ENCODE measurements at places on chromosomes 2 and 18.

DNA sequence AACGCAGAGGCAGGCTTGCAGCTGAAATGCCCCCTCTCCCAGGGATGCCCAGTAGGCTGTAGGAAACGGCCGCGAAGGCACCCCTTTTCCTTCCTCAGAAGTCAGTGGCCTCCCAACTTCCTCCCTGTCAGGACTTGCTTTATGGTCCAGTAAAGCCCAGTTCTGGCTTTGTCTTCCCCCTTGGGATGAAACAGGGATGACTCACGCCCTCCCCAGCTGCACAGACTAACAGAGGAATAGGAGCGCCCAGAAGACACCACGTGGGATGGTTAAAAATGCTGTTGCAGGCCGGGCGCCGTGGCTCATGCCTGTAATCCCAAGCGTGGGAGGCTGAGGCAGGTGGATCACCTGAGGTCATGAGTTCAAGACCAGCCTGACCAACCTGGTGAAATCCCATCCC is 6.9 kb downstream of the CREG2 start:
- DNase-seq = peak; percentile 56

DNA sequence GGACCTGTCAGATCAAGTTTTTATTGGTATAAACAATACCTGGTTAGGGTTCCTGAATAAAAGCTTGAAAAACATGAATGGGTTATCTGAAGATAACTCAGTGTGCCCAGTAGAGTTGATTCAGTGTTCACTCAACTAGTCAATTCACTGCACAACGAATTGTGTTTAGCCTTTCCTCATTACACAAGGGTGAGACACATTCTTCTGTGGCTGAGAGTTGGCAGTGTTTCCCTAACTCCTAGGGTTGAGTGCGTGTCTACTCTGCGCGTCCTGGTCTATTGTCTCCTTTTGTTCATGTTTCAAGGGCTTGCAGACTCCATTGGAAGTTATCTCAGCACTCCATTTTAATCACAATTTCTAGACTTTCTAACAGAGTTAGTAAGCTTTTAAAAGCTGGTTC is 32.8 kb upstream of the TMEM178A start:
- peak; percentile 73 for DNase-seq

GRCh38 chr18:59414111-59414653 is 55.1 kb upstream of the LMAN1 start:
- no peak for DNase-seq

DNA sequence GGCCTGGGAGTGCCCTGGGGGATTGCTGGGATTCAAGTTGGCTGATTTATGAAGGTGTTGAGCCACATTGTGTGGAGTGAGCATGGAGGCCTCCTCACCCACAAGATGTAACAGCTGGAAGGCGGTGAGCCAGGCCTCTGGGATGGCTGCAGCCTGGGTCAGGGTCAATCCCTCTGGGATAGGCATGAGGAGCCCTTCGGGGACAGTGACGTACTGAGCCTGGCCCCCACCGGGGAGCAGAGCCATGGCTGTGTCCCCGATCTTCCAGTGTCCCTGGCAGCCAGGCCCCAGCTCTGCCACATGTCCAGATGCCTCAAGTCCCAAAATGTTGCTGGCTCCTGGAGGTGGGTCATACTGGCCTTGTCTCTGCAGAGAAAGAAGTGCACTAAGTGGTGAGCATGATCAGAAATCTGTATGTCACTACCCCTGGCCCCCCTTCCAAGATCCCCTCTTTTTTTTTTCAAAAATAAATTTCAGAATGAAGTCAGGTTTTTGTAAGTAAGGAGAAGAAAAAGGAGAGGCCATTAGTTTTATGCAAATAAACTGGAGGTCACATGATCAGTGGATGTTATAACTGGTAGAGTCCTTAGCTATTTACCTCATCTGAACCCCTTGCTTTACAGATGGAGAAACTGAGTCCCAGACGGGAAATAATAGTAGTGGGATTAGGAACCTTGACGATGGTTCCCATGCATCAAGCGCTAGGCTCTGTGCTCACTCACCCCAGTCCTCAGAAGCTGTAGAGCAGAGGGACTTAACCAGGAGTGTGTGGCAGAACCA is 1.7 kb downstream of the TP53I3 start:
- DNase-seq = no peak

DNA sequence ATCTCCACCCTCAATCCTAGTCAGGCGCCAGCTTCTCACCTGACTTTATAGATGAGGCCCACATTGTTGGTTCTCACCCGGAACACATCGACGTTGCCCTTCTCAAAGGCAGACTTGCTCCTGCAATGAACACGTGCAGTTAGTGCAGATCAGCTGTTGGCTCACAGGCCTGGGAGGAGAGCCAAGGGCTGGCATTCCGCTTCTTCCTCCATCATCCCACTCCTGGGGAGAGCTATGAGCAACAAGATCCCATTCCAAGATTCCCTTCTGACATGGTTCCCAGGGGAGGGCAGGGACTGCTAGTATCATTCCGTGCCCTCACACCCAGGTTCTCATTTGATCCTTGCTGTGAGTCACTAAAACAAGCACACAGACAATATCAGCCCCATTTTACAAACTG is 15.1 kb downstream of the LOXHD1 start:
- no peak for DNase-seq

DNA sequence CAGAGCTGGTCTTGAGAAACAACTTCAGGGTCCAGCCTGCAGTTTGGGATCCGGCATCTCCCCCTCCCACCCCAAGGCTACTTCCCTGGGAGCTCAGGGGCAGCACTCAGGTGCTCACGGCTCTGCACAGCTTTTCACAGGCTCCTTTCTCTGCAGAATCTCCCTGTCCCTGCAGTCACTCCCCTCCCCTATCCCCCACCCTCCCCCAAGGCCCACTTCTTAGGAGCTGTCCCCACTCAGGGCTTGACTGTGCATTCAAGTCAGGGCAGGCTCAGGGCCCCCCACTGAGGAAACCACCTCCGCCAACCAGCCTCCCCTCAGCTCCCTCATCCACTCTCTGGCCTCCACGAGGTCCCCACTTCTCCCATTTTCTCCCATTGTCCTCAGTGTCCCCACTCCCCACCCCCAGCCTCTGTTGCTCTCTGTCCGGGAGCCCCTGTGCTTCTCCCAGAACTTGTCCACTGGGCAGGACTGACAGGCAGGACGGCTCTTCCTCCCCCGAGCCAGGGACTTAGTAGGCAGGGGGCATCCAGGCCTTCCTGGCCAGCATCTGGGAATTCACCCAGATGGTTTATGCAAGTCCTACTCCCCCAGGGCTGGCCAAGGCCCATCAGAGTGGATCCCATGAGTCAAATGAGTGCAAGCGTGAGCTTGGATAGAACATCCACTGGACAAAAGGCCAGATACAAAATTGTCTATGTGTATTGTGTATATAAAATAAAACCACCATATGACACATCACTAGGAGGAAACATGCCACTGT is 7.6 kb downstream of the NMUR1 start:
- DNase-seq = peak; percentile 44

GRCh38 chr2:186274936-186275575 is 211.0 kb upstream of the ZC3H15 start:
- DNase-seq = peak; percentile 84

- DNase-seq = peak; percentile 69
Observed at GRCh38 chr2:166539340-166540162, 45.5 kb upstream of the SCN7A start.

DNA sequence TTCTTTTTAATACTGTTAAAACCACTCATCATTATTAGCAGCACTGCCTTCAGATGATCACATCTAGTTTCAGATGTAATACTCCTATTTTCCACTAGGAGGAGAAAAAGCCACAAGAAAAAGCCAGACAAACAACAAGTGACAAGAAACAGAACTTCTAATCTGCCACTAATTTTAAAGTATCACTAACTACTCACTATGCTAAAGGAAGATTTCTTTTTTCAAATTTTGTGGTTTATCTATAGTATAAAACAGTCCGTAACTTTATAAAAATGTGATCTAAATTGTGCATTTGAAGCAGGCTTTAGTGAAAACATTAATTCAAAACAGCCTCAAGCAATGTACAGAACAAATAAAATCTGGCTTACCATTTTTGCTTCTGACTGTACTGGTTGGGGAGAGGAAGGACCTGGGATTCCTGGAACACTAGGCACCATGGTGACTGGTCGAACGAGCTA is 56.8 kb downstream of the ATF2 start:
- peak; percentile 50 for DNase-seq

DNA sequence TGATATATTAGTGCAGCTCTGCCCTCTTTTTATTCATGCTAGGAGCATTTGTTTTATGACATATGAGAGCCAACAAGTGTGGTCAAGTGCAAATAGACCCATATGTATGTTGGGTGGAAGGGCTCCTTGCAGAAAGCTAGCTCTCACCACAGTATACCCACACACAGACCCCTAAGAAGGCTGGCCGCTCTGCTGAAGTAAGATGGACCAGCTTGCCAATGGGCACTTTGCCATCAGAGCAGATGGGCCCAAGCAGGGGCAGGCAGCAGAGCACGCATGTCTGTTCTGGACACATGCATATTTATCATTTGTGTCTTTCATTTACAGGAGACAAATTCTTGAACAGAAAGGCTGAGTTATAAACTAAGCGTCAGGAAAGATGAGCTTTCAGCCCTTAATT is 187.5 kb upstream of the DTNA start:
- no peak for DNase-seq

DNA sequence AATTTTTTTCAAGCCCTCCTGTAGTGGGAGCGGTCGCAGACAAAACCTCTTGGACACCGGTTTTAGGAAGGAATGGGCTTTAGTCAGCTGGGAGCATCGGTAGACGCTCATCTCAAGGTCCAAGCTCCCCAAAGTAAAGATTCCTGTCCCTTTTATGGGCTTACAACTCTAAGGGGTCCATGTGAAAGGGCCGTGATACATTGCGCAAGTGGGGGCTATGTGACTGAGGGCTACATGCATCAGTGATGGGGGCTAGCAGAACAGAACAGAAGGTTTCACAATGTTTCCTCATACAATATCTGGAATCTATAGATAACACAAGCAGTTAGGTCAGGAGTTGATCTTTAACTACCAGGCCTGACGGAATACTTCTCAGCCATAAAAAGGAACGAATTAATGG is 62.5 kb downstream of the CAMKMT start:
- no peak for DNase-seq

DNA sequence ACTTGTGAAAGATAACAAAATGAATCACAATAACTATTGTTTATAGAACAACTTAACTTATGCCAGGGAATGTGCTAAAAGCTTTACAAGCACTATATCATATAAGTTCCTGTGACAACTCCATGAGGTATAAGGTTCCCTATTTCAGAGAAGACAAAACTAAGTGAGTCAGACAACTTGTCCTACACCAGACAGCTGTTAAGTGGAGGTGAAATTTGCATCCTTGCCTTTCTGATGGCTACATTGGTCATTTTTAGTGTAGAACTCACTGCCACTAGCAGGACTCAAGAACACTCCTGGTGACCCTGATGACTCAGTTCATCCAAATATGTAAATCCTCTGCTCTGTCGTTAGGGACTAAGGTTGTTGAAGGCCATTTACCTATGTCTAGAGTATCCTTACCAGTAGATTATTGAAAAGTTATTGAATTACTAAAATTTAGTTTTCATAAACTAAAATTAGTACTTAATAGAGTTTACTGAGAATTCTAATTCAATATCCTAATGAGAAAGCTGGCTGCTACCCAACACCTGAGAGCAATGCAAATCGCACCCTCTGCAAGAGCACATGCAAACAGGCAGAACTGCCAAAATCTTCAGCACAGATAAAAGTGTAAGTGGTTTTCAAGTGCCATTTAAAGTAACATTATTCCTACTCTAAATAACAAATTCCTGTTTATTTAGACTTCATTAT is 636.2 kb downstream of the NRXN1 start:
- no peak for DNase-seq

DNA sequence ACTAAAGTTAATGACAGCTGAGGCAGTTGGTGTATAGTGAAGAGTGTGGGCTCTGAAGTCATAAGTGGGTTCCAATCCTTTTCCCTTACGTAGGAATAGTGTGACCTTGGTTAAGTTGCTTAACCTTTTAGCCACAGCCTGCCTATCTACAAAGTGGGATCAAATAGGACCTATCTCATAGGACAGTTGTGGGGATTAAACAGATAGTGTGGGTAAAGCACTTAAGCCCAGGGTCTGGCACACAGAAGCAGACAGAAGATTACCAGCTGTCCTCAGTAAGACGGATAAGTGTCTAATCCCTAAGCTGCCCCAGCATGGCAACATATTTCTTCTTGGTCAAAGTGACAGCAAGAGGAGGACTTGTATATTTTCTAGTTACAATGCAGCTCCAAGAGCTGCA is 28.2 kb downstream of the UBE2F start:
- DNase-seq = no peak

DNA sequence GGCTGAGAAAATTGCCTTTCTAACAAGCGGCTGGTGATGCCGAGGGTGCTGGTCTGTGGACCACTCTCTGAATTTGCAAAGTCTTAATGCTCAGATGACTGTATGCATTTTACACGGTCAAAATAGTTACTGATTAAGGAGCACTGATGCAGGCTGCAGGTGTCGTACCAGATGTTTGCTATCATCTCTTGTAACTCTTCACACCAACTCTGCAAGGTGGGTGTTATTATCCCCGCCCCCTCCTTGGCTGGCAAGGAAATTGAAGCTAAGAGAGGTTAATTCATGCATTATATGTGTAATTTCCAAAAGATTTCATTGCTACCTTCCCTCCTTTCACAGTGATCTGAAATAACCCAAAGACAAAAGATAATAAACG is 13.0 kb upstream of the LBH start:
- DNase-seq = no peak

DNA sequence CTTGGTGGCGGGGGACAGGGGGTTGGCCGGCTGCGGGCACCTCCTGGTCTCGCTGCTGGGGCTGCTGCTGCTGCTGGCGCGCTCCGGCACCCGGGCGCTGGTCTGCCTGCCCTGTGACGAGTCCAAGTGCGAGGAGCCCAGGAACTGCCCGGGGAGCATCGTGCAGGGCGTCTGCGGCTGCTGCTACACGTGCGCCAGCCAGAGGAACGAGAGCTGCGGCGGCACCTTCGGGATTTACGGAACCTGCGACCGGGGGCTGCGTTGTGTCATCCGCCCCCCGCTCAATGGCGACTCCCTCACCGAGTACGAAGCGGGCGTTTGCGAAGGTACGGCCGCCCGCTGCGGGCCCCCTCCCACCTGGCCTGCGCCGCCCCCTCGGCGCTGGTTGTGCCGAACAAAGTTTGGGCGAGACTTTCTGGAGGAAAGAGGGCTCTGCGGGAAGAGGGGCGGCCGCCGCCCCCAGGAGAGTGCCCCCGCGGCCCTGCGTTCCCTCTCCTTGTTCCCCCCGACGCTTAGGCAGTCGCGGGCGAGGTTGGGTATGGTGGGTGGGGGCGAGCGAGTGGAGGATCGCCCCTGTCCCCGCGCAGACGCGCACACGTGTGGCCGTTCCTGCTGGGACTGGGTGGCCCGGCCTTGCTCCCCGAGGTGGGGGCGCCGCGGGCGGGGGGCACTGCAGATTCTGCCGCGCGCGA is 866 bp downstream of the CRIM1 start:
- no peak for DNase-seq

- DNase-seq = no peak
Observed at GRCh38 chr2:47946593-47946992, 40.3 kb upstream of the FBXO11 start.

GRCh38 chr18:56637711-56638231 is 621 bp downstream of the TXNL1 start:
- DNase-seq = no peak

- no peak for DNase-seq
Observed at GRCh38 chr2:42573256-42573655, 4.8 kb downstream of the MTA3 start.

Data from fibroblast of upper back skin (primary cell).